ENCODE measurements at places on chromosomes 1 and 21.

DNA sequence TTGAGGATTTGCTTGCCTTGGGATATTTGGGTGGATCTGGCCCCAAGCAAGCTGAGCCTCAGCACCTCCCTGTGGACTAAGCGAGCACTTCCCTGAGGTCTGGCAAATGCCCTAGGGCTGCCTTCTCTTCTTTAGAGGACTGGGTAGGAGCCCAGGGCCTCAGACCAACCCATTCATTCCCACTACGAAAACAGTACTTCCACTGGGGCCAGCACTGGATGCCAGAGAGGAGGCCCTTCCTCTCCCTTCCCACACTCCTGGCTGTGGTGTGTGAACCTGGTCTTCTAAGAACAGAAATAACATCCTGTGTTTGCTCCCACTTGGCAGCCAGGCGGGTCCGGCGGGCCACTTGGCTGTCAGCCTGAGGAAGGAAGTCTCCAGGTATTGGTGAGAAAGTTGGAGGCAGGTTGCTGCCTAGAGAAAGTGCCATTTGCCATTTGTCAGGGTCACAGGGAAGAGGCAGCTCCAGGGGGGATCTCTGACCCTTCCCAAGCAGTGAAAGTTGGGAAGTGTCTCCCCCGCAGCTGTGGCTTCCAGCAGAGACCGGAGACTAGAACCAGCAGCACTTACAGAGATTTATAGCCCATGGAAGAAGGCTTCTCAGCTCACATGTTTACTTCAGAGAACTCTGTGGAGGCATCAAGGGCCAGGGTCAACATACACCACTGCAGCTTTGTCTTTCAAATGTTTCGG lies 323.5 kb downstream of the SIPA1L2 start:
- DNase-seq, result no peak

DNA sequence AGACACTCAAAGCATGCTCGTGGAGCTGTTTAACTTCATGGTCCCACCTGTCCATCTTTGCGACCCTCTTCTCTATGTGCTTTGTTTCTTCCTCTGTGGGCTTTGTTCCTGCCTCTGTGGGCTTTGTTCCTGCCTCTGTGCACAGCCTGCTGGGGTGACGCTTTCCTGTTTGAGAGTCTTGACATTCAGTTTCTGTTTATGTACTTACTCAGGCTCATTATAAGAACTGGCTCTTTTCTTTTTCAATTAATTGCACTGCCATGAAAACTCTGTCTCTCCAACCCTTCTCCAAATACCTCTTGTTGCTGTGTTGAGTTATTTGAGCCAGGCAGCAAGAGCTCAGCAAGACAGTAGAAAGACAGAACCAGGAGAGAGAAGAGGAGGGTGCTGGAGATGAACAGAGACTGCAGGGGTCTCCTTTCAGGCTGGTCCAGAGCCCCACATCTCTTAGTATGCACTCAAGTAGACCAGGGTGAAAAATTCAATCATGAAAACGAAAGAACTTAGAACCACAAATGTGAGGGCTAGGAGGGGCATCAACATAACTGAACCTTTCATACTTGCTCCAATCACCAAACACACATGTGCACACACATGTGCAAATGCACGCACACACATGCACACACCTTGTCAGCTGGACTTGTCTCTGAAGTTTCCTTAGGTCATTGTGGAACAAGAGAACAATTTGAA lies 88.3 kb upstream of the SGIP1 start:
- DNase-seq, result no peak

DNA sequence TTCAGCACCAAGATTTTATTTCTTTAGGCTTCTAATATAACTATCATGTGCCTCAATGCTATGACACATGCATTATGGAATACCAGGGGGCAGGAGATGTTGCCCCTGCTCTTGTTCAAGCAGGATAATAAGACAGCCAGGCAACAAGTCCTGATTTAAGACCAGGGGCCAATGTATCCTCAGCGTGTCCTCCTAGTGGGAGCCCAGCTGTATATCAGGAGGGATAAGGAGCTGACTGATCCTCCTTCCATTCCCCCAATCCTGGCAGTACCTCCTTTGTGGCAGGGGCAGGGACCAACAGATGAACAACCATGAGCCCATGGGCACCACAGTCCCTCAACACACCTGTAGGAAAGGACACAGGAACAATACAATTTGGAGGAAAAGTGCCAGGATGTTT lies 29.3 kb downstream of the SORT1 start:
- no peak for DNase-seq

DNA sequence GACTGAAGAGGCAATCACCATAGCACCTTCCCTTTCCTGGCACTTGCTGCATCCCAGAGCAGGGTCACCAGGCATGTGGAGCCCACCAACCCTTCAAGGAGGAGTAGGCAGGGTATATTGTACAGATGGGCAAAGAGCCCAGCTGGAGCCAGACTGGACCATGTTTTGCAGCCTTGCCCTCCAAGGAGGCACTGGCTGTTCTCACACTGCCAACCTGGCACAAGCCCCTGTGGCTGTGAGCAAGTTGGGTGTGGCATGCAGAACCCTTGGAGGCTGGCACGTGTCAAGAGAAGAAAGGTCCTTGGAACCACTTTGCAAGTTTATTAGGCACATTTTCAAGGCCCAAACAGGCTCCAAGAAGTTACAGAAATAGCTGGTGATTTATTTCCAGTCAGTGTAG lies 146.4 kb downstream of the FOXD2 start:
- DNase-seq, result no peak

GRCh38 chr21:45440736-45441350 lies 35.9 kb downstream of the COL18A1 start:
- DNase-seq, result no peak

GRCh38 chr1:37391211-37392011 lies 83.0 kb upstream of the ZC3H12A start:
- DNase-seq, result no peak
